ENCODE measurements at places on chromosomes 5 and 9.

DNA sequence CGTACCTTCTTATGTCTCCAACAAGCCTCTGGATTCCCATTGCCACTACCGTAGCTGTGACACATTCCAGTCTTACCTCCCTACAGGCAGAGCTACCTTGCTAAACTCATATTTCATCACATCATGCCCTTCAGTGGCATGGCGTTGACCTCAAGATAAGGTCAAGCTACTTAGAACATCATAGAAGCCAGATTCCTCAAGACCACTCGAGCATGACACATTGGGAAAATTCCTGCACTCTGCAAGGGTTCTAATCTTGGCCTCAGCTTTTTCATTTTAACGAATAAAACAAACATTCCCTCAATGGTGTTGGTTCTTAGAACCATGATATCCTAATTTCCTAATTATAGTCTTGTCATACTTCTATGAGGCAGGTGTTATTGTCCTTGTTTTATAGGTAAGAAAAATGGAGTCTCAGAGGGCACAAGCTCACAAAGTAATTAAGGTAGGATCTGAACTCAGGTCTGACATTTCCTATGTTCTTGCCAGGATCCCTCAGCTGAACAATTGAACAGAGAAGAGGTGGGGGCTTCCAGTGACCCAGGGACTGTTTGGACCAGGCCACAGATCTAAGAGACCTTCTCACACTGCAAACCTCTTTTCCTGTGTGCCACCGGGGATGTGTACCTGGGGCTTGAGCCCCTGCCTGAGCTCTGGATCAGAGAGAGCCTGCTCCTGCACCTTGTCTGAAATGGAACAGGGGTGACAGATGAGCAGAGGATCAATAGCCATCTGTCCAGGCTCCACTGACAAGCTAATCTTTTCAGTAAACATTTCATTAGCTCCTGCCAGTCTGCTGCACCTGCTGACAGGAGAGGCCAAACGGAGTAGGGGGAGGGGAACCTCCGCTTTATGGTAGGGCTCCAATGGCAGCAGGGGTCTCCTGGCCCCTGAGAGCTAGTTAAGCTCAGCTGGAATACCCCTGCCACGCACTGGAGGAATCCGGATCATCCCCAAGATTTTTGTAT, 49.3 kb downstream of the ALG2 start:
- no peak for DNase-seq

DNA sequence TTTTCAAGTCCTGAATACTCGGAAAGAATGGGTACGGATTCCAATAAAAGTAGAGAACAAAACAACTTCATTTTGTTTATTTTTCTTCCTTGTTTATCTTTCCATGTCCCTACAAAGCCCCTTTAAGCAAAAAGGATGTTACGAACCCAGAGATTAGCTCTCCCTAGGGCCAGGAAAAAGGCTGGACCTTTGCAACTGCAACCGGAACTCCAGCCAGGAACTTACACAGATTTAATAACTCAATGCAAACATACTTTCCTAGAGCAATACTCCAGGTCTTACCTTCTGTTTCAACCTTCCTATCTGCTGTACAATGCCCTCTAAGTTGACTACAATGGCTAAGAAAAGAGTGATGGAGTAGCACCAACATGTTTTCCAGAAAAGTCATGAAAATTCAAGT, 7.0 kb downstream of the DENND1A start:
- DNase-seq = no peak

GRCh38 chr5:40976836-40977235, 67.5 kb downstream of the C7 start:
- DNase-seq = no peak

DNA sequence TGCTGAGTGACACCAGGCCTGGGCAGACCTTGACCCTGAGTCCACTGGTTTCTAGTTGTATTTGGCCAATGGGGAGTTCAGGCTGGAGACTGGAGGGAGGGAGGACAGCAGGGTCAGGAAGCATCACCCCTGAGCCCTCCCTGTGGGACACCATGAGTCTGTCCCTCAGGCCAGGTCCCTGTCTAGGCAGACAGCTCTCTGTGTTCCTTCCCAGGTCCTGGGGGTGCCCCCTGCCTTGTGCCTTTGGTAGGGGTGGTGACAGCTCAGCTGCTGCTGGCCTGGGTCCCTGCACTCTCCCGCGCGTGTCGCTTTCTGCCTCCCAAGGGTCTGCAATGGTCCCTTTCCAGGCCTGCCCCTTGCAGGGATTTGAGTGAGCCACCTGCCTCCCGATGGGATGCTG, 125.5 kb downstream of the OLFM1 start:
- no peak for DNase-seq

DNA sequence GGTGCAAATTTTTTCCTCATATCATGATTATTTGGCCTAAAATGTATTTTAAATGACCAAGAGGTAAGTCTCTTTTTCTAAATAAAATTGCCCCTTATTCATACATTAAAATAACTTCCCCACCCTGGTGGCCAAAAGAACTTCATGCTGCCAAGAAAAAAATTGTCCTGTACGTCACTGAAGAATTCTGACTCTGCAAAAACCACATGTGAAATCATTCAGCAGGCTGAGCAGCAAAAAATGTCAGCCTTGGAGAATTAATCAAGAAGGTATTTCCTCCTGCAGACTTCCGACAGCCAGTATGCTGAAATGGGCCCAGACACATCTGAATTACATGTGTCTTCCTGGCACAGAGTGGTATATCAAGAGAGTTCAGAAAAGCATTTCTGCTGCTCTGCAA, 94.6 kb upstream of the HMHB1 start:
- DNase-seq = no peak

DNA sequence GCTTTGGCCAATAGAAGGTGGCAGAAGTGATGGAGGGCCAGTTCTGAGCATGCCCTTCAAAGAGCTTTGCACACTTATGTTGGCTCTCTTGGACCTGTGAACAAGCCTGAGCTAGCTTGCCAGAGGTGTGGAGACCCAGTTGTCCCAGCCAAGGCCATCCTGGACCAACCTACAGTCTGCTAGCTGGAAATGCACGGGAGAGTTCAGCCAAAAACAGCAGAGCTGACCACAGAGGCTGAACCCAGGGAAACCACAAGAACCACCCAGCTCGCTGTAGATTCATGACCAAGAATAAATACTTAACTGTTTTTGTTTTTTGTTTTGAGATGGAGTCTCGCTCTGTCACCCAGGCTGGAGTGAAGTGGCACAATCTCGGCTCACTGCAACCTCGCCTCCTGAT, 65.4 kb upstream of the HAND1 start:
- DNase-seq = no peak

DNA sequence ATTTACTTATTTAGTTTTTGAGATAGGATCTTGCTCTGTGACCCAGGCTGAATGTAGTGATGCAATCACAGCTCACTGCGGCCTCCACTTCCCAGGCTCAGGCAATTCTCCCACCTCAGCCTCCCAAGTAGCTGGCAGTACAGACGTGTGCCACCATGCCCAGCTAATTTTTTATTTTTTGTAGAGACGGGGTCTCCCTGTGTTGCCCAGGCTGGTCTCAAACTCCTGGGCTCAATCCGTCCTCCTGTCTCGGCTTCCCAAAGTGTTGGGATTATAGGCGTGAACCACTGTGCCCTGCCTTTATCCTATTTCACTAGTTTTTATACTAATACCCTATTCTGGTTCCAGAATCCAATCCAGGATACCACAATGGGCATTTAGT, 6.8 kb downstream of the RPS14 start:
- DNase-seq = no peak

- no peak for DNase-seq
Measured at GRCh38 chr9:120895951-120896350, 19.0 kb upstream of the PHF19 start.

DNA sequence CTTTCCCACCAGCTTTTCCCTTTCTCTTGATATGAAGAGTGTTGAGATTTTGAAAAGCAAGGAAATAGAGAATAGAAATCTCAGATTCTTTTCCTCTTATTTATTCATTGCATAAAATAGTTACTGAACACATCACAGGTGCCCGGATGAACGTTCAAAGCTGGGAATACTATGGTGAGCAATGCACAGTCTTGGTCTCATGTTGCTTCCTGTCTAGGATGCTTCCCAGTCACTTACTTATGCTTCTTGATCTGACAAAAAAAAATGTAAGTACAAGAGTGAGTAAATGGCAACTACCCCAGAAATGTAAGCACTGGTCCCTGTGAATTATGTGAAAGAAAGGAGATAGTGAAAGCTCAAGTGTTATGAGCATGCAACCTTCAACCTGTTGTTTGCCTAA, 153.5 kb upstream of the S1PR3 start:
- DNase-seq = no peak

DNA sequence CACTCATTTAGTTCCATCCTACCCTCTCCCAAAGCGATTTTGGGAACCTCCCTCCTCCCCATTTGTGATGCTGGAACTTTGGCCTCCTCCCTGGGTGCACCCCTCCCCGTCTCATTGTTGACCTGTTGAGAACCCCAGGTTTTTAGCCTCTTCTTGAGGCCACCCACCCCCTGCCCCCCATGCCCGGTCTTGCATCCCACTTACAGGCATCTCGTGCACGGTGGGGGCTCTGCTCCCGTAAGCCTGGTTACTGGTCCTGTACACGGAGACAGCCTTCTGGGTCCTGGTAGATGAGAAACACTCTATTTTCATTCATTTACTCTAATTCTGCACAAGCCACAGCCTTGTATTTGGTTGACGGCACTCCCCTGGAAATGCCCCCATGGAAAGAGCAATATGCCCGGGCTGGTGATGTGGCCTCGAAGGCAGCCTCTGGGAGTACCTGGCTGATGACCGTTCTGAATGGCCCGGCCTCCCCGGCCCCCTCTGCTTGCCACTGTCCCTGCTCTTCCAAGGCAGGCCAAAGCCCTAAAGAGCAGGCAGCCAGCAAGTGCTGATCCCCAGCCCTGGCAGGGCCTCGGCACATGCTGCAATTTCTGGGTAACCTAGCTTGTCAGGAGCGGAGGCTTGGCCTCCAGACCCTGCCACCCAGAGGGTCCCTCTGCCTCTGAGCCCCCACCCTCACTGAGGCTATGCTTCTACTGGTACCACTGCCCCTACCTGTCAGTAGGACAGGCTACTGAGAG, 1.9 kb upstream of the MRPS2 start:
- no peak for DNase-seq

DNA sequence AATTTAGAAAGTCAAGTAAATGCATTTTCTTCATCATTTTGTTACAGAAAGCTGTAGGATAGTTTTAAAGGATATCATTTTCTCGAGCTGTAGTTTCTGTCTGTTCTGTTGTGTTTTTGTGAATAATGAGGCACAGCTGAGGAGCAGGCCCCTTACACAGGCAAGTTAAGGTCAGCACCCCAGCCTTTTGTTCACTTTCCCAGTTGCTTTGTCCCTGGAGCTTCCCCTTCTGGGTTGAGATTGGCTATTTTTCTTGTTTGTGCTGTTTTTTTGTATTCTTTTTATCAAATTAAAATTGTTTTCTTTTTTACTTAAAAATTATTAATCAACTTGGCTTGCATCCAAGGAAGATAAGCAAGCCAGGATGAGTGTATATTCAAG, 213.8 kb upstream of the ACTBL2 start:
- no peak for DNase-seq

DNA sequence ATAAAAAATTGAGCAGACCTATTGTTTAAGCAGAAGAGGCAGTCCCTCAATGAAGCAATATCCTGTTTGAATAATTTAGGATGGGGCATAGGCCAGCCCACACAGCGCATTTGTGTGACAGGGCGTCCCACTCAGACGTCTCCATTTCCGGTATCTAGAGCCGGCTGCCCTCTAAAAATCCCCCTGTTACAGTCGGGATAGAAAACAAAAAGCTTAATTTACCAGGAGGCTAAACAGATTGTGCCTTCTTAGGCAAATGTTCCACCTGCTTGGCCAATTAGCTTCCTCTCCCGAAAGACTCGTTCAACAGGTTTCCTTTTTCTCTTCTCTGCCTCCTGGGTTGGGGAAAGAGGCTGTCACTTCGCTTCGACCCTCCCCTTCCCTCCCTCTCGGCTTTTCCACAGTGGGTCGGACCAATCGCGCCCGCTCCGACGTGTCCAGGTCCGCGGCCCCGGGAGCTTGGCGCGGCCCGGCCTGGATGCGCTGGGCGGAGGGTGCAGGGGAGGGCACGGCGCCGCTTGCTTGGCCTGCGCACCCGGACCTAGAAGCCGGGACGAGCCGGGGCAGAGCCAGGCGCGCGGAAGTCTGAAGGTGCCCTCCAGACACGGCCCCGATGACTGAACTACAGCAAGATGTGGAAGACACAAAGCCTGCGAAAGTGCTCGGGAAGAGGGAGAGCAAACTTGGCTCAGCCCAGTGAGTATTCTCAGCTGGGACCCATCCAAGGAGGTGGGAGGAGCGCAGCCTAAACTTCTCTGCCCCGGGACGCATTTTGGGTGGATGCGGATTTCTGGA, at the start of gene GRAMD2B:
Gene GRAMD2B, plus strand, starts transcription at position 416 of the 795 bp plus-strand sequence. Its CDS starts 198 bp downstream, at position 614.
- DNase-seq = peak; percentile 46

DNA sequence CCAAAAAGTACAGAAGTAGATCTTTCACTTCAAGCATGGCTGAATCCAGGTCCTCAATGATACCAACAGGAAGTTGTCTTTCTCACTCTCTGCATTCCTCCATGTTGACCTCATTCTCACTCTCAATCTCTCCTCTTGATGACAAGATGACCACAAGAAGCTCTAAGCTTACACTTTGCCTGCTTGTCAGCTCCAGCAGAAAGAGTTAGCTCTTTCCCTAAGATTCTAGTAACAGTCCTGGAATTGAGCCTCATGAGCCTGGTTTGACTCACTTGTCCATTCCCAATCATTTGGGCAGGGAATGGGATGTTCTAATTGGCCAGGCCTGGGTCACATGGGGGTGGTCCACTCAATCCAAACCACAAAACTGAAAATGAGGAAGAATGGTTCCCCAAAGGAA, 3.3 kb upstream of the CLTA start:
- DNase-seq = no peak

GRCh38 chr9:81132318-81132717, 557.0 kb downstream of the TLE1 start:
- no peak for DNase-seq

DNA sequence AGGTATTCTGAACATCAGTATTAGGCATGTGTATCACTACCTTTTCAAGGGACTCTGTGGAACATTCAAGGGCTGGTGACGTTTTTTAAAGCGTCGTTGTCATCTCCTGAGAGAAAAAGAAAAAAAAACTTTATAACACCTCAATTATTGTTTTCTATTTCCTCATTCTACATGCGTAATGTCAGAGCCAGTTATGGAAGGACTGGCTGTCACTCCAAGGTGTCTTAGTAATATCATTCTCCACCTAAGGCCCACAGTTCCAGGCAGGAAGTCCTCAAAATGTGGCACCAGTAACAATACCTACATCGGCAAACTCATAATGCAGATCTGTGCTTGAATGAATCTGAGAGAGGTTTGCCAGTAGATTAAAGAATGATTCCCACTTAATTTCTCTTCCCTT, 210.2 kb downstream of the SAXO1 start:
- no peak for DNase-seq
